LNCaP clone FGC (cell line): ENCODE measurements at places on chromosomes 7 and 10.
A peak's percentile ranks its signal among the peaks of the same experiment; 100 is the strongest.

- no peak for DNase-seq
Measured at GRCh38 chr10:5902511-5903274, 12.7 kb downstream of the FBH1 start.

DNA sequence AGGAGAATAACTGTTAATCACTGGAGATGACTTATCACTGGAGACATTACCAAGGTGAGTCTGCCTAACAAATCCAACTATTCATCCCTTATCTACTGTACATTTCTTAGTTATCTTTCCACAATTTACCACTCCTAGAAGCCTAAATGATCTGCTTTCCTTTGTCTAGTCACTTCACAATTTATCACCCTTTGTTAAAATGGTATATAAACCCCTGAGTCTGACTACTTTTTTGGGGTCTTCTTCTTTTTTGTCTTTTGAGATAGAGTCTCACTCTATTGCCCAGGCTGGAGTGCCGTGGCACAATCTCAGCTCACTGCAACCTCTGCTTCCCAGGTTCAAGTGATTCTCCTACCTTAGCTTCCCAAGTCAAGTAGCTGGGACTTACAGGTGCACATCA is 66.0 kb upstream of the SEPHS1 start:
- no peak for DNase-seq

DNA sequence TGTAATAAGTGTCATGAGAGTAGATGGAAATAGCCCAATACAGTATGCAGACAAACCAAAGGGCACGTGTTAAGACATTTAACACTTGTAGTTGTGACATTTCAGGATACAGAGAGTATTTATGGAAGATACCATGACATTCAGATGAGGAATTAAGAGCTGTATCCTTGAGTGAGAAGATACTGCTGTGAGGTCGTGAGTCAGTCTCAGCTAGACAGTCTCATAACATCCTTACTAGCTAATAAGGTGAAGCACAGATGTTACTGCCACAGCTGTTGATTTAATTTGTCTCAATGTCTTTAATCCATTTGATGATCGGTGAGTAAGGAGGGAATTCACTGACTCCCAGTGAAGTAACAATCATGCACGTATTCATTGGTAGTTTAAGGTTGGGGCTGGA is 288.0 kb upstream of the AKR1E2 start:
- DNase-seq = no peak

DNA sequence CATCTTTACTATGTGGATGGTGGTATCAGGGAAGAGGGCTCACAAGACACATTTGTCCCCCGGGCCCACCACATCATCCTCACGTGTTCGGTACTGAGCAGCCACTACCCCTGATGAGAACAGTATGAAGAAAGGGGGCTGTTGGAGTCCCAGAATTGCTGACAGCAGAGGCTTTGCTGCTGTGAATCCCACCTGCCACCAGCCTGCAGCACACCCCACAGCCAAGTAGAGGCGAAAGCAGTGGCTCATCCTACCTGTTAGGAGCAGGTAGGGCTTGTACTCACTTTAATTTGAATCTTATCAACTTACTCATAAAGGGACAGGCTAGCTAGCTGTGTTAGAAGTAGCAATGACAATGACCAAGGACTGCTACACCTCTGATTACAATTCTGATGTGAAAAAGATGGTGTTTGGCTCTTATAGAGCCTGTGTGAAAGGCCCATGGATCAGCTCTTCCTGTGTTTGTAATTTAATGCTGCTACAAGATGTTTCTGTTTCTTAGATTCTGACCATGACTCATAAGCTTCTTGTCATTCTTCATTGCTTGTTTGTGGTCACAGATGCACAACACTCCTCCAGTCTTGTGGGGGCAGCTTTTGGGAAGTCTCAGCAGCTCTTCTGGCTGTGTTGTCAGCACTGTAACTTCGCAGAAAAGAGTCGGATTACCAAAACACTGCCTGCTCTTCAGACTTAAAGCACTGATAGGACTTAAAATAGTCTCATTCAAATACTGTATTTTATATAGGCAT is 9.1 kb upstream of the CSGALNACT2 start:
- no peak for DNase-seq

DNA sequence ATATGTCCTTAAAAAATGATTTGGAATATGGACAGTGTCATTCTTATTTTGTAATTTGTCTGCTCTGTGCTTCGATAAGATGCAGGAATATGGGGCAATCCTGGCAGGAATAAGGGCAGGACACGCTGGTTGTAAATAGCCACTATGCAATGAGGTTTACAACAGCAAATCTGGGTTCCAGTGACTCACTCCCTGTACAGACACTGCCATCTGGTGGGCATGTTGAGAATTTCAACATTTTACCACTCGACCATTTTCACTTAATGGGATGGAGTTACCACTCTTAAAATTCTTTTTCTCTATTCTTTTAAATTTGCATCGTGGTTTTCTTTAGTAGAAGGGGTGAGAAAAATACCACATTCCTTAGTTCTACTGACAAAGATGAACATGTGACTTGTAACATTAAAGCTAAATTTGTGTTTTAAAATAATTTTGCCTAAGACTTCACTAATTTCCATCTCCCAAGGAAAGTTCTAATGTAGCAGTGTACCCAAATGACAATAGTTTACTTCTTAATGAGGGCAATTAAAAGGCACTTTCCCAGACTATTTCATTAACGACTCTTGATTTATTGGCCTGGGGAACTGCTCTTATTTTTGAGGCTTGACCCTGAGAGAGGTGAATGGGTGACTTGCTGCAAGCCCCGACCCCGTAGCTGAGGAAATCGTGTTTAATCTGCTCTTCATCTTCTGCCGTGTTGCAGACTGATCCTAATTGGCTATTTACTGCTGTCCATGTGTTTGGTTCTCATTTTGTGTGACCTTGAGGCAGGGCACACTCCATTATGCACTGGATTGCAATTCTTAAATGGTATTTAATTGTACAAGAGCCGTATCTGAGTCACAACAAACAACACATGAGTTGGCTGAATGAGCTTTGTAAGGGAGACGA is 173.6 kb upstream of the IMMP2L start:
- peak; percentile 42 for DNase-seq

DNA sequence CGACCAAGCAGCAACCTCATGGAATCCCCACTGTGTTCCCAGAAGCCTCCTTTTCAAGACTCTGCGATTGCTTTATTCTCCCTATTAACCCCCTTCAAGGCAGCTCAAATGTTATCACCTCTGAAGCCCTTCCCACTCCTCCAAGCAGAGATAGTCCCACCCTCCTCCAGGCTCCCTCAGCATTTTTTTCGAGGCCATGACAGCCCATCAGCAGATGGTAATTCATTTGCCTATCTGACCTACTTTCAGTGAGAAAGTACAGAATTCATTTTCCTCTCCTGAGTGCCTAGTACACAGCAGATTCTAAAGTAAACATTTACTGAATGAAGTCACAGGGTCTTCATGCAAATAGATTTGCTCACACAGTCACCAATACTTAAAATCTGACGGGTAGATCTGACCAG is 47.8 kb downstream of the HERPUD2 start:
- DNase-seq = no peak

DNA sequence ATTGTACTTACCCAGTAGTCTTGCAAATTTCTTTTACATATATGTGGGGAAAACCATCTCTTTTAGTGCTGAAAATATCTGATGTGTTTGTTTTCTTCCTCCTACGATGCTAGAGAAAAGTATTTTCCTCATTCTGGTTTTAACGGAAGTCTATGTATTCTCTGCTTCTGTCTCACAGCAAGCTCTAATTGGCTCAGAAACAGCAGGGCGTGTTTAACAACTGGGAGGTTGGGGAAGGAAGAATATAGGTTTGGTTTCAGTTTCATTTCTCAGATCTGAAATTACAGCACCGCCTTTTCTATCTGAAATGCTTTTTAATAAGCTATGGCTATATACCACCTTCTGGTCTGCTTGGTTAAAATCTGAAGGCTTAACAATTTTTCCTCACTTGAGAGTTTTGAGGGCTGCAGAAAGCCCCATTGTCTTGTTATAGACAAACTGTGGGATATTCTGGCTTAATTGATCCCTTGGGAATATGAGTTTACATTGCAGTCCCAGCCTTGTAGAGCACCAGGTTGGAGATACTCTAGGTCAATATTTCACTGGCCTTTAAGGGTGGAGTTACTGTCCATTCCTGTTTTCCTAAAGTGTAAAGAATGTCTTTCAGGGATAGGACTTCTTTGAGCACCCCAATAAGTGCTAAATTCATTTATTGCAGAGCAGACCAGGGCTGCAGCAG is at the start of gene SAMD9:
SAMD9 (minus strand) TSS at position 128 of the 679 bp plus-strand sequence. CDS start 11,882 bp downstream, outside the sequence.
- peak; percentile 40 for DNase-seq

GRCh38 chr7:40175725-40176510 is 41.1 kb downstream of the SUGCT start:
- no peak for DNase-seq

DNA sequence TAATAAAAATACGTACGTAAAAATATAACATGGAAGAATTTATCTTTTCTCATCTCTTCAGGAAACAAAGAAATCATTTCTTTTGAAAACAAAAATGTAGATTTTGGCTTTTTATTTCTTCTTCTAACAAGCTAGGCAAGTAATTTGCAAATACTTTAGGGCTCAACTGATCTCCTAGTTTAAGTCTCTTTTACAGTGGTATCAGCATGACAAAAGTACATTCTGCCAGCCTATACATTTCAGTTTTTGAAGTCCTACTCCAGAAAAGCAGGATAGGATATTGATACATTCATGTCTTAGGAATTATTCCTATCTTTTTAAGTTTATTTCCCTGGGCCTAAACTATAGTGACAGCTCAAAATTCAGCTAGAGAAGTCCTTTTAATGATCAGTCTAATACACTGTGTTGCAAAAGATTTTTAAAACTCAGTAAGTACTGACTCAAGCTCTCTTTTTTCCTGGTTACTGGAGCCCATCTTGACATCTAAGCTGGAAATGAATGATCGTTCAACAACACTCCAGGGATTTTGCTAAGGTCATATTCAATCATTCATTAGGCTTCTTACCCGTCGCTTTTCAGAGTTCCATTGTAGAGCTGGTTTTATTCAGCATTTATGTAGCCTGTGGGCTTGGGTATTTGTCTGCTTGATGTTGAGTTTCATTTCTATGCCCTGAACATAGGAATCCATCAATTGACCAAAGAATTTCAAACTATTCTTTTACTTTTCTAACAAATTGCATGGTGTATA is 12.2 kb upstream of the FAM53B start:
- no peak for DNase-seq

GRCh38 chr10:69361303-69361614 is 55.5 kb downstream of the TACR2 start:
- peak; percentile 91 for DNase-seq

GRCh38 chr10:35464825-35465456 is 128.6 kb downstream of the CCNY start:
- DNase-seq = no peak

GRCh38 chr10:114920459-114920858 is 17.5 kb upstream of the TRUB1 start:
- DNase-seq = no peak

- DNase-seq = peak; percentile 46
Measured at GRCh38 chr7:123682690-123683089, 27.0 kb downstream of the LMOD2 start.

DNA sequence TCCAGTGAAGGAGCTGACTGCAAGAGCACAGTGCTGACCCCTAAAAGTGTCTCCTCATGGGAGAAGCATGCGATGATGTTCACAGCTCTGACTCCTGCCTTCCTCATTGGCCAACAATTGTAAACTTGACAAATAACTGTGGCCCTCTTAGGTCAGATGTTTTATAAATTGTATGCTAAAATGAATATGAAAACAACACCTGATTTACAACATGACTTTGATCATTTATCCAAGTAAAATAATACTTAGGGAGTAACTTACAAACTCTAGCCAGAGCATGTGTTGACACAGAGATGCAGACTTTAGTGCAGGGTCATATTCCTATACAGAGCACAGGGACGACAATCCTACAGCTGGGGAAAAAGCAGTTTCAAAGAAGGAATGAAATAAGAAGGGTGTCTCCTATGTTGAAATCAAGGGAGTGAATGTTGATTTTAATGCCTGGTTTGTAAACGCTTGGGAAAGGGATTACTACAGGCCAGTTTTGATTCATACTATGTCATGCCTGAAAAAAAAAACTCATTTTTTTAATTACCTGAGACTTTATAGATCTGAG is 391.4 kb upstream of the AKR1E2 start:
- no peak for DNase-seq

GRCh38 chr7:150377635-150378034 is 1.5 kb upstream of the ZNF775 start:
- DNase-seq = no peak

DNA sequence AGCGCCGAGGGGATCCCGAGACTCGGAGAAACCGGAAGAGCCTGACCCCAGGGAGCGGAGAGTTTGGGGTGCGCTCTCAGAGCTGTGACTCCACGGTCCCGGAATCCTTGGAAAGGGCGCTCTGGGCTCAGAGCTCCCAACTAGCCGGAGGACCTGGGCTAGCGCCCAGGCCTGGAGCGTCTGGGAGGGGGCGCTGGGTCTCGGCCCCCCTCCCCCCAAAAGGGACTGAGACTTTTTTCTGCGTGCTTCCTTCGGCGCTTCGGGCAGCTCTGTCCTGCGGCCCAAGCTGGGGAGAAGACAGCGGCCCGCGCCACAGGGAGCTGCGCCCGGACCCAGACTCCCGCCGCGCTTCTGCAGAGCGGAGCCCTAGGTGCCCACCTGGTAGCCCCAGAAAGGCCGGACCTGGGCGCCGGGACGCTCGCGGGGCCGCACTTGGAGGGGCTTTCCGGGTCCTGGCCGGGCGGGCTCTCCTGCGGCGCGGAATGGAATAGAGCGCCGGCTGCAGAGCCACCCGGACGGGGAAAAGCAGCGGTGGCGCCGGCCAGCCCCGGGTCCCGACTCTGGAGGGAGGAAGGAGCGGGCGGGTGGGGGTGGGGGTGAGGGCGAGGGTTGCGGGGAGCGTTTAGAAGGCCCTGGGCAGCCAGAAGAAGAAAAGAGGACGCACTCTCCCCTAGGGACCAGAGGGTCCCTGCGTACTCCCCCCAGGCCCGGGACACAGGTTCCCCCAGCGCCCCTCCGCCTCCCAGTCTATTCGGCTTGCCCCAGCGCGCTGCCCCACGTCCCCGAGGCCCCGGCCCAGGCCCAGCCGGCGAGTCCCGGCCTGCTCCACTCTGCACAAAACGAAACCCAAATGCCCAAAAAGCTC is 4.7 kb downstream of the ZNF503 start:
- no peak for DNase-seq

- DNase-seq = no peak
Measured at GRCh38 chr7:44889086-44889781, 3.9 kb upstream of the PURB start.

- DNase-seq = no peak
Measured at GRCh38 chr7:16647435-16647960, 1.5 kb downstream of the BZW2 start.

DNA sequence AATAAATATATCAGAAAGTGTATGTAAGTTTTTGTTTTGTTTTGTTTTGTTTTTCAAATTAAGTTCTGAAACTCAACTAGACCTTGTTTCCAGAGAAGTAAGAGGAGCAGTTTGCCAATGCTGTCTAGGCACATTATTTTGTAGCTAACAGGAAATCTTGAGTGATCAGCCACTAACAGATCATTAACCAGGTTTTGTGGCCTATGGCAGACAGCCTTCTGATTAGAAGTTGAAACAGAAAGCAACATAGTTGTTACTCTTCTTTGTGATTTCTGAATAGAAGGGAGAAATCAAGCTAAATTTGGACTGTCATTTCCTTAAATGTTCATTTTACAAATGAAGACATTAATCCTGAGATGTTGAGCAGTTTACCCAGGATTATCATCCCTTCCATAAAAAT is 142.6 kb downstream of the PLXDC2 start:
- DNase-seq = no peak

GRCh38 chr10:69742928-69743602 is 58.6 kb upstream of the COL13A1 start:
- DNase-seq = no peak
